DMS153 (cell line): ENCODE measurements at places on chromosomes 3 and 15.

GRCh38 chr3:14652-15051, 181.9 kb upstream of the CHL1 start:
- DNase-seq, result no peak

GRCh38 chr15:34490417-34491193, 53.0 kb upstream of the GOLGA8A start:
- DNase-seq, result no peak

DNA sequence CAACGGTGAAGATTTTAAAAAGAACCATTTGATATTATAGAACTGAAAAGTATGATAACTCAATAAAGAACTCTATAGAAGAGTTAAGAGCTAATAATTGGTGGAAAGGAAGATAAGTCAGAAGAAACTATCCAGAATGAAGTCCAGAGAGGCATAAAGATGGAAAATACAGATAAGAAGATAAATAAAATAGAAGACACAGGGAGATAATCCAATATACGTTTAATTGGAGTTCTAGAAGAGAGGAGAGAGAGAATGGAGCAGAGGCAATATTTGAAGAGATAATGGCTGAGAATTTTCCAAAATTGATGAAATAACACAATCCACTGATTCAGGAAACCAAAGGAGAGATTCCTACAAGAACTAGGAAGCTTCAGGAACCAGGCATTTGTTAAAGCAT, 49.8 kb upstream of the EPHB3 start:
- no peak for DNase-seq

DNA sequence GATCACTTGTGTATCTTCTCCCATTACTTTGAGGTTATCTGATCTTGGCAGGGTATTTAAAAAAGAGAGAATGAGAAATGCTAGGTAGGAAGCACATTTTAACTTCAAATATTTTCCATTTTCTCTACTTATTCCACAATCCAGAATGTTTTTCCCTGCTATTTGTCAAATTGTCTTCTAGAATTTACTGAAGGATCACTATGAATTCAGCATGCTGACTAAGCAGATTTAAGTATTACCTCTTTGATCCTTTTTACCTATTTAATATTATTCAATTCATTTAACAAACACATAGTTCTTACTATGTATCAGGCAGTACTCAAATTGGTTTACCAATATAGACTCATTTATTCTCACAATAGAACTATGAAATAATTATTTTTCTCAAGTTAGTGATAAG, 463.4 kb upstream of the ARL6 start:
- no peak for DNase-seq

- DNase-seq, result no peak
These were observed at the start of gene HEG1 for GRCh38 chr3:125055913-125056745. Gene HEG1, minus strand, starts transcription at chr3:125055997. Its CDS starts 107 bp downstream, at chr3:125055890.

- DNase-seq, result no peak
These were observed 323.0 kb downstream of the LPP start for GRCh38 chr3:188476935-188477334.

GRCh38 chr3:21734746-21735145, 16.3 kb downstream of the ZNF385D start:
- DNase-seq, result no peak

GRCh38 chr3:178385280-178385952, 150.8 kb upstream of the KCNMB2 start:
- no peak for DNase-seq

DNA sequence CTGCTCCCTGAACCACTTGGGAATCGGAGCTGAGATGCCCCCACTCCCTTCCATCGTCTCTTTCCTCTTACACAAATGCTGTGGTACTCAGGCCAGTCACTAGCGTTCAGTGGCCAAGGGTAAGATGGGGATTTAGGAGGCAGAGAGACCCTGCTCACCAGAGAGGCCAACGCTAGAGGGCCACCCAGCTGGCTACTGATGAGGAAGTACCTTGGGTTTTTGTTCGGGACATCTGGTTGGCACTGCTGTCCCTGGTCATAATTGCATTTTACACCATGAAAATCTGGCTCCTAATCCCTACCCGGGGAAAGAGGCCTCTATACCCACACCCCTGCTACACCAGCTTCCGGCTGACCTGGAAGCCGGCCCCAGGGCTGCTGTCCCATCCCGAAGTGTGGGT, 7.7 kb downstream of the MAP6D1 start:
- DNase-seq, result no peak

DNA sequence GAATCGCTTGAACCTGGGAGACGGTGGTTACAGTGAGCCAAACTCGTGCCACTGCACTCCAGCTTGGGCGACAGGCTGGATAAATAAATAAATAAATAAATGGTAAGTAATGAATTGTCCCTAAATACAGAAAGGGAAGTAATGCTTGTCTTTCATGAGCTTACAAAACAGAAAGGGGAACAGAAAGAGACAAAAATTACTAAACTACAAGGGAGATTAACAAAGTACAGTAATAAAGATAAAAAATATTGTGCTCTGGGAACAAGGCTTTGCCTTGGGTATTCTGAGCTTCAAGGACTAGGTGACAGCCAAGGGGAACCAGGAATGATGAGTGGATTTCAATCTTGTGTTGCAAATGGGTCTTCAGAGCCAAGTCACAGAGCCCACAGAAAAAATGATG, 9.2 kb upstream of the HLTF start:
- no peak for DNase-seq

DNA sequence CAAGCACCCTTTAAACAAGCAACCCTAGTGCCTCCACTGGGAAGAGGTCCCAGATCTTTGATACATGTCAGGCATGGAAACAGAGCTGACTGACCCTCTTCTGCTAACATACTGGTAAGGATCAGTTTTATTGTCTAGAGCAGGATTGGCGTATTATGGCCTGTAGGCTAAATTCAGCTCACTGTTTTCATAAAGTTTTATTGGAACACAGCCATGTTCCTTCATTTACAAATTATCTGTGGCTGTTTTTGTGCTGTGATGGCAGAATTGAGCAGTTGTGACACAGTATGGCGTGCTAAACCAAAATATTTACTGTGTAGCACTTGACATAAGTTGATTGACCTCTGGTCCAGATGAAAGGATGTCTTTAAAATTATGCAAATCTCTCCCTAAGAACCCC, 45.0 kb downstream of the WDR76 start:
- DNase-seq, result no peak

GRCh38 chr15:68616397-68616796, 37.6 kb downstream of the CORO2B start:
- DNase-seq, result no peak

DNA sequence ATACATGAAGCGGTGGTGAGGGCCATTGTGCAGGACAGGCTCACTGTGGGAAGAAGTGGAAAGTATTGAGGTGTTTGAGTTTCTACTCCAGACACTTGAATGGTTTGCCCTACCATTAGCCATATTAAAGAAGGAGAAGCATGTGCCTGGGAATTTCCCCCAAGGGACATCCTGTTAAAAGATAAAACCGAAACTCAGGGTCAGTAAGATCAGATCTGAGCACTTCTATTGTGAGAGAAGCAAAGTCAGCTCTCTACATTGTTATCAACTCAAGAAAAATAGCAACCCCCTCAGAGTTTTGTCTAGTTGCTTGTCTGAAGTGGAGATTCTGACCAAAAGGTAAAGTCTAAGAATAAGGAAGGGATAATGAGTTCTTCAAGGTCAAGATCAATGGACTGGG, 269.8 kb downstream of the CHST2 start:
- no peak for DNase-seq

DNA sequence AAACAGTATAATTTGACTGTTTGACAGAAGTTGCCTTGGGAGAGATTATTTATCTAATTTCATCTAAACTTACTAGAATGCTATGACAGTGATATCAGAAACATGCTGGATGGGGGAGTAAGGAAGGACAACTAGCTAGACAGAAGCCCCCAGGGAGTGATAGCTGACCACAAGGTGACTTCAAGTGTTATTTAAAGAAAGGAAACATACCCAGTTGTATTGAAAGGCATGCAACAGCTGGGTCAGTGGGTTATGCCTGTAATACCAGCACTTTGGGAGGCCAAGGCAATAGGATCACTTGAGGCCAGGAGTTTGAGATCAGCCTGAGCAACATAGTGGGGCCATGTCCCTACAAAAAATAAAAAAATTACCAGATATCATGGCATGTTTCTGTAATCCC, 69.6 kb downstream of the SLC49A4 start:
- DNase-seq, result no peak

DNA sequence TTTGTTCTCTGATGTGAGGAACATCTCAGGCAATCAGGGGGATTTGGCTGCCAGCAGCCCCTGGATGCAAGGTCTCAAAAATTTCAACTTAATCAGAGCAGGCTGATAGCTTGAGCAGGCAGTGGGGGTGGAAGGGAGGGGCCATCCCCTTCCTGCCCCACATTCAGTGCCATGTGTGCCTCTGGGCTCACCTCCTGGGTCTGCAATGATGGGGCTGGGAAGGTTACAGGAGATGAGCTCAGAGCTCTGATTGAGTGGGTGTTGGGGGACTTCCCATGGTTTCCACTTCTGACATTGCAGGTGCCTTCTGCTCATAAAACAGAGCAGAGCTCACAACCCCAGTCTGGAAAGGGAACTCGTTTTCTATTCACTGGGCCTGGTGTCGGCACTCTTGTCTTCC, 37.0 kb downstream of the PARP16 start:
- no peak for DNase-seq

GRCh38 chr3:155323063-155323666, 29.7 kb upstream of the STRIT1 start:
- peak; percentile 78 for DNase-seq

DNA sequence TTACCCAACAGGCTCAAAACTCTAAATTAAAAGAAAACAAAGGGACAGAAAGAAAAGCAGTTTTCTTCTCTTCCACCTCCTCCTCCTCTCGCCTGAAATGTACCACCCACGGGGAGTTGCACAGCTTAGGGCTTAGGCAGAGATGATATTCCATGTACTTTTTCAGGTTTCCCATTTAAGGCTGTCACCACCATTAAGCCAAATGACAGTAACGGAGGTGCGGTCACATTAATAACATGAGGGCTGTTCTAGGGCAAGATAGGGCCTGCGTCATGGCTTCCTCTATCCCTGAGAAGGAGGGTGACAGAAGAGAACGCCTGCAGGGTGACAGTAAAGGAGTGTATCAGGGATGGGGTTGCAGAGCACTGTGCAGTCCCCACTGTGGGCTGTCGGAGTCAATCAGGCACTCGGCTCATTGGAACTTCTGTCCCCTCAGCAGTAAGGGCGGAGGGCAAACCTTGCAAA, 51.7 kb upstream of the TJP1 start:
- DNase-seq, result no peak

GRCh38 chr3:10381336-10381735, 60.4 kb upstream of the SEC13 start:
- no peak for DNase-seq

DNA sequence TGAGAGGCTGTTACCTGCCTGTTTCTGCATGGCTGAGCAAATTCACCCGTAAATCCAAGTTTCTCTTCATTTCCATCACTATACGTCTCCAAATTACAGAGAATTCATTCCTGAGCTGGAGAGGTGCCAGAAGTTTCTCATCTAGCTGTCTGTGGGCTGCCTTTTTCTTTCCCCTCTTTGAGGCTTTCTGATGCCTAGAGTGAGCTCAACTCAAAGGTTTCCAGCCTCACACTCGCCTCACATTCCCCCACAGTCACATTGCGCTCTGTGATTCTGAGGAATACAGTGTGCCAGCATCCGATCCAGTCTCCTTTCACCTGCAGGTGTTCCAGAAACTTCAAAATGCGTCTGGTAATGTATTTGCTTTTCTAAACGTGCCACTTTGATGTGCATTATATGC, 267.2 kb downstream of the MFSD1 start:
- no peak for DNase-seq

- DNase-seq, result no peak
These were observed 2.8 kb downstream of the PLXNB1 start for GRCh38 chr3:48426944-48427629.

GRCh38 chr15:71549697-71550096, 260.7 kb upstream of the NR2E3 start:
- no peak for DNase-seq
